ENCODE measurements at places on chromosomes 12 and 14. TPM values are rescaled to one million over a fixed set of nuclear protein-coding genes. Genes with fewer than 3 reads are reported as not detected.

GRCh38 chr12:5718073-5718472, 227.0 kb downstream of the ANO2 start:
- H3K27ac ChIP-seq = no peak overlapping the region
- no peaks in the 10 kb centered on the region for H3K36me3 ChIP-seq
- no peak overlapping the region for H3K4me3 ChIP-seq
- peaks cover 14% of the 10 kb centered on the region for H3K4me1 ChIP-seq
- no peaks in the 10 kb centered on the region for H3K27me3 ChIP-seq
- DNase-seq = no peak

GRCh38 chr14:80358112-80358511, 146.8 kb upstream of the DIO2 start:
- H3K36me3 ChIP-seq = no peaks in the 10 kb centered on the region
- H3K4me1 ChIP-seq = peaks cover 4% of the 10 kb centered on the region
- H3K27ac ChIP-seq = no peak overlapping the region
- H3K4me3 ChIP-seq = no peak overlapping the region
- H3K27me3 ChIP-seq = no peaks in the 10 kb centered on the region
- no peak for DNase-seq

- H3K36me3 ChIP-seq = peaks cover 2% of the 10 kb centered on the region
- no peaks in the 10 kb centered on the region for H3K27me3 ChIP-seq
- DNase-seq = no peak
- no peak overlapping the region for H3K4me3 ChIP-seq
- H3K27ac ChIP-seq = no peak overlapping the region
- H3K4me1 ChIP-seq = no peaks in the 10 kb centered on the region
These were observed 169.7 kb downstream of the MYRFL start for GRCh38 chr12:69994724-69995173.

- no peaks in the 10 kb centered on the region for H3K27me3 ChIP-seq
- no peak overlapping the region for H3K4me3 ChIP-seq
- peak overlapping the region; percentile 40 for H3K27ac ChIP-seq
- H3K4me1 ChIP-seq = peaks cover 42% of the 10 kb centered on the region
- DNase-seq = no peak
These were observed 144.0 kb upstream of the KRR1 start for GRCh38 chr12:75655315-75655806.

- DNase-seq = no peak
- no peak overlapping the region for H3K4me3 ChIP-seq
- no peaks in the 10 kb centered on the region for H3K27me3 ChIP-seq
- H3K4me1 ChIP-seq = no peaks in the 10 kb centered on the region
- H3K36me3 ChIP-seq = peaks cover 14% of the 10 kb centered on the region
These were observed 61.0 kb downstream of the NT5DC3 start for GRCh38 chr12:103780093-103780440.

DNA sequence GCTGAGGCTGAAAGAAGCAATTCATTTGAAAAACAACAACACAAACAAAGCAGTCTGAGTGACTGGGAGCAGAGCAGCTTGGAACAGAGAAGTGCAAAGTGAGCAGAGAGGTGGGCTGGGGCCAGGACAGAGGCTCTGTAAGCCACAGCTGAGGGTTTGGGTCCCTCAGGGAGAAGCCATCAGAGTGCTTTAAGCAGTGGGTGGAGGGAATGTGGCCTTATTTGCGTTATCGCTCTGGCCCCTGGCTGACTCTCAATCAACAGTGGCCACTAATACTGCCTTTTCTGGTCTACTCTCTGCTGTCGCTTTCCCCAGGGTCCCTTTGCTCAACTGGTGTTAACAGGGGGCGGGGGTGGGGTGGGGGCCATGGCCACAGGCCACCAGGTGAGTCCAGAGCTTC, 44.2 kb downstream of the IRF2BPL start:
- H3K36me3 ChIP-seq = peaks cover 7% of the 10 kb centered on the region
- no peak overlapping the region for H3K27ac ChIP-seq
- peaks cover 31% of the 10 kb centered on the region for H3K4me1 ChIP-seq
- DNase-seq = no peak

GRCh38 chr14:48628870-48629269, 953.5 kb upstream of the MDGA2 start:
- H3K27ac ChIP-seq = no peak overlapping the region
- H3K4me3 ChIP-seq = no peak overlapping the region
- H3K4me1 ChIP-seq = no peaks in the 10 kb centered on the region
- H3K36me3 ChIP-seq = no peaks in the 10 kb centered on the region

Gene CCDC38
- not detected for total RNA-seq

GRCh38 chr14:58637040-58637390, 747 bp upstream of the DACT1 start:
- H3K36me3 ChIP-seq = no peaks in the 10 kb centered on the region
- DNase-seq = no peak
- peaks cover 48% of the 10 kb centered on the region for H3K4me1 ChIP-seq
- H3K27me3 ChIP-seq = peaks cover 57% of the 10 kb centered on the region
- peak overlapping the region; percentile 80 for H3K27ac ChIP-seq

DNA sequence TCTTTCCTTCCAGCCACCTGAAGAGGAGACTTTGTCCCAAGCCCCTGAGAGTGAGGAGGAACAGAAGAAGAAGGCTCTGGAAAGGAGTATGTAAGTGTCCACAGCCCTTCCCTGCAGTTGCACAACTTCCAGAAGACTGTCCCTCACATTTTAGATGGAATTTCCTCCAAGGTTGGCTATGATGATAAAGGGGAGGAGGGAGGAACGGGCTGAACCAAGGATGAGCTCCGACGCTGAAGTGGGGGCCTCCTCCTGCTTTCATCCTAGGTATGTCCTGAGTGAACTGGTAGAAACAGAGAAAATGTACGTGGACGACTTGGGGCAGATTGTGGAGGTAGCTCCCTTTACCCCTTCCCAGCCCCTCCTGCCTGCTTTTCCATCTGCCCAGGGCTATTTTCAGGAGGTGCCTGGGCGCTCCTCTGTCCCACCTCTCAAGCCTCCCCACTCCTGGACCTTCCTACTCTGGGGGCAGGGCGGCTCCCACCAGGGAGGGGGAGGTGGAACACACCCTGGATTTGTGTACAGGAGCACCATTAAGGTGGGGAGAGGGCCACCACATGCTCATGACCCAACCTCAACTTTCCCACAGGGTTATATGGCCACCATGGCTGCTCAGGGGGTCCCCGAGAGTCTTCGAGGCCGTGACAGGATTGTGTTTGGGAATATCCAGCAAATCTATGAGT, 2.3 kb downstream of the ARHGEF25 start:
- no peak overlapping the region for H3K4me3 ChIP-seq
- H3K4me1 ChIP-seq = peaks cover 29% of the 10 kb centered on the region
- no peak for DNase-seq
- peaks cover 22% of the 10 kb centered on the region for H3K36me3 ChIP-seq
- peaks cover 19% of the 10 kb centered on the region for H3K27me3 ChIP-seq
- no peak overlapping the region for H3K27ac ChIP-seq

DNA sequence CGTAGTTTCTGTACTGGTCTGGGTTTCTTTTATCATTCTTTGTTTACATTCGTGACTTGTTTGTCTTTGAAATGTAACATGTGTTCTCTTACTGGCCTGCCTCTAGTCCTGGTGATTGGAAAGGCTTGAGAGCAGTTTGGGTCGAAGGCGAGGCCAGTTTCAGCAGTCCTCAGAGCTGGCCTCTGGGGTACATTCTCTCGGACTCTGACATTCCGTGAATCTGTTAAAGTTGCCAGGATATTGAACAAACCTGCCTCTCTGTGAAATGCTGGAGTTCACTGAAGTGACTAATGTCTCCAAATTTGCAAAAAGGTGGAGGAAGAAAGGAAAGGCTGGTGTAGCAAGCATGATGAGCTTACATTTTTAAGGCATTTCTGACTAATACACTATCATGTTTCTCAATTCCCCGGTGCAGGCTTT, 1.5 kb downstream of the PLEKHA5 start:
- H3K4me3 ChIP-seq = peak overlapping the region; percentile 96
- peaks cover 28% of the 10 kb centered on the region for H3K4me1 ChIP-seq
- peak overlapping the region; percentile 93 for H3K27ac ChIP-seq
- no peak for DNase-seq
- H3K27me3 ChIP-seq = no peaks in the 10 kb centered on the region

- no peak overlapping the region for H3K4me3 ChIP-seq
- DNase-seq = no peak
- H3K27me3 ChIP-seq = peaks cover 6% of the 10 kb centered on the region
- no peaks in the 10 kb centered on the region for H3K4me1 ChIP-seq
- H3K27ac ChIP-seq = no peak overlapping the region
These were observed 69.6 kb upstream of the RD3L start for GRCh38 chr14:104011824-104012517.

DNA sequence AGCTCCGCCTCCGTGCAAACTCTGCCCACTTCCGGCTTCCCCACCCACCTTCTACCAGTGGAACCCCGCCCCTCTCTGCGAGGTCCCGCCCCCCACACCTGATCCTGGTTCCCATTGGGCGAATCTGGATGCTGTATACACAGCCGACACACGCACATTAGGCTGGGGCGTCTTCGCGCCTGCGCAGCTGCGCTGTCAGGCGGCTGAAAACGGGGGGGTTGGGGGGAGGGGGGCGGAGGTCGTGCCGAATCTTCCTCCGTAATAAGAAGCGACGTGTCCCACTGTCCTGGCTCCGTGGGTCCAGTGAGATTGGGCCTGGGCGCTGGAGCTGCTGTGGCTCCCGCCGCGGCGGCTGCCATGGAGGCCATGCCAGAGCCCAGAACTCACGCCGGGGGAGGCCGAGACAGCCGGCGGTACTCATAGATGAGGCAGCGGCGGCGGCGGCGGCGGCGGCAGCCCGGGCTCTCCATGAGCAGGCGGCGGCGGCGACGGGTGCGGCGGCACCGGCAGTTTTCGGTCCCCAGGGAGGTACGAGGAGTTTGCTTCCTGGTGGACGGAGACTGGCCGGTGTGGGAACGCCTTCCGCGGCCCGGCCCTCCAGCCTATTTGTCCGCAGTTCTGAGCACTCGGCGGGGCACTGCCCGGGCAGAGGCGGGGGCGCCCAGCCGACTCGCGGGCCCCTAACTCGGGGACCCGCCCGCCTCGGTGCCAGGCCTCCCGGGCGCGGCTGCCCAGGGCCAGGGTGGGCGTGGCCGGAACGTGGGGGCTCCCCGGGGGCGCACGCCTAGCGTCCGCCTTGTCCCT, 64.5 kb downstream of the KLHL28 start:
- H3K27ac ChIP-seq = peak overlapping the region; percentile 90
- H3K4me1 ChIP-seq = peaks cover 20% of the 10 kb centered on the region
- H3K4me3 ChIP-seq = peak overlapping the region; percentile 87
